ENCODE measurements at places on chromosomes 6 and 20.

GRCh38 chr6:153104220-153104619 is 26.9 kb downstream of the RGS17 start:
- no peak for DNase-seq

DNA sequence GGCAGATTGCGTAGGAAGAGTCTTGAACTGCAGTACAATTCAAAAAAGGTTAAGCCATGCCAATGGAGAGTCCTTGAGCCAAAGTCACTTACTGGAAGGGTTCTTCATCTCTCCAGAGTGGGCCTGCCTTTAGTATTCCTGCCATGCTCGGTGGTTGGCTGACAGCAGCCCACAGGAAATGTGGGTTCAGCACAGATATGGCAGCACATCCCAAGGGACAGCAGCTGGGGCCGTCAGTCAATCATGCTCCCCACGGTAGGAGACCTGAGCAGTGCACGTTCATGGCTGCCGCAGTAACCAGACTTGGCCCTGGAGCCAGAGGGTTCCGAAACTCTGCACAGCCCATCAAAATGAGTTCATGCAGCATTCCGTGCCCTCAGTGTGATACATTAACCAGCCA is 63.6 kb upstream of the SIRPA start:
- no peak for DNase-seq

DNA sequence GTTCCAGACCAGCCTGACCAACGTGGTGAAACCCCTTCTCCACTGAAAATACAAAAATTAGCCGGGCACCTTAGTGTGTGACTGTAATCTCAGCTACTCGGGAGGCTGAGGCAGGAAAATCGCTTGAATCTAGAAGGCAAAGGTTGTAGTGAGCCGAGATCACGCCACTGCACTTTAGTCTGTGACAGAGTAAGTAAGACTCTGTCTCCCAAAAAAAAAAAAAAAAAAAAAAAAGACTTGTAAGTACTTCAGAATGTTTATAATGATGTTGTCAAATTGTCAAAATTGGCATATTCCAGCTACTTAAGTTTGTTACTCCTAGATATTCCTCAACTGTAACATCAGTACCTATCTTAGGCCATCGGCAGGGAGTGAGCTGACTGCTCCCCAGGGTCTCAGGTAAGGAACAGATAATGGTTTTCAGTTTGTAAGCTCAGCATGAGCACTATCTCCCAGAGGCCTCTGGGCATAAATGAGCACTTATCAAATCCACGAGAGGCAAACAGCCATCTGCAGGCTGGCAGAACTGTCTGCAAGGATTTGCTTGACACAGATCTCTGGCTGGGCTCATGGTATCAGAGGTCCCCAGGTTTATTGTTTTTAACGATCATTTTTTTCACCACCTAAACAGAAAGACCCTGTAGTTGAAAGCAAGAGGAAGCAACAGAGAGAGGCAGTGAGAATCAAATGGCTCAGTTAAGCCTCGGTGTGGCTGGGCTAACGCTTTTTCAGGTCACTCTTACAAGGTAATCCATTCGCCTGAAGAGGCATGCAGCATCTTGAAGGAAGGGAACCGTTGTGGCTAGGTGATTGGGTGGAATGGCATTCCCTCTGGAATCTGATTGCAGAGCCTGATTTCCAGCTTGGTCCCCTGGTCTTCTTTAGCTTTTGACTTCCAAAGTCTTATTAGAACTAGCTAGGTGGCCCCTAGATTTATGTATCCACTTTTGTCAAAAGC is 115.9 kb downstream of the LY86 start:
- no peak for DNase-seq

DNA sequence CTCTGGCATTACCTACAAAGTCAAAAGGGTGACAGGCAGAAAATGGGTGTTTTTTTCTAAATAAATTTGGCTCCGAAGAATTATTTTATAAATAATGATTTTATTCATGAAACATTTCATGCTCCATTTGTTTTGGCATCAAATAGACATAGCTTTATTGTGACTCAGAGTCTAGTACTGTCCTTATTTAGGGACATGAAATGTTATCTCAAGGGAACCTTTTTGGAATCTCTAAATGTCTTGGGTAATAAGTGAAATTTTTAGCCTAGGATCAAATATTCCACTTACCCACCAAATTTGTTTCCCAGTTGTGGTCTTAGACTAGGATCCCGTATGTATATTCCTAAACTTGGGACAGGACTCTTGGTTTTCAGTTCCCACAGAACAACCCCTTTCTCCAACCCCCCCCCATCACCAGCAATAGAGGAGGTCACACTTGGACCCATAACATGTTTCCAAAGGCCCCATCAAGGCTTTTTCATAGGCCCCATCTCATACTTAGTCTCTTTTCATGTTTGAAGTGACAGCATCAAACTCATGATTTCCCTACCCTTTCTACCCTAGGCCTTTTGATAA is 81.8 kb downstream of the JAG1 start:
- DNase-seq, result no peak

- no peak for DNase-seq
Observed at GRCh38 chr6:139941826-139942225, 567.4 kb upstream of the CITED2 start.

DNA sequence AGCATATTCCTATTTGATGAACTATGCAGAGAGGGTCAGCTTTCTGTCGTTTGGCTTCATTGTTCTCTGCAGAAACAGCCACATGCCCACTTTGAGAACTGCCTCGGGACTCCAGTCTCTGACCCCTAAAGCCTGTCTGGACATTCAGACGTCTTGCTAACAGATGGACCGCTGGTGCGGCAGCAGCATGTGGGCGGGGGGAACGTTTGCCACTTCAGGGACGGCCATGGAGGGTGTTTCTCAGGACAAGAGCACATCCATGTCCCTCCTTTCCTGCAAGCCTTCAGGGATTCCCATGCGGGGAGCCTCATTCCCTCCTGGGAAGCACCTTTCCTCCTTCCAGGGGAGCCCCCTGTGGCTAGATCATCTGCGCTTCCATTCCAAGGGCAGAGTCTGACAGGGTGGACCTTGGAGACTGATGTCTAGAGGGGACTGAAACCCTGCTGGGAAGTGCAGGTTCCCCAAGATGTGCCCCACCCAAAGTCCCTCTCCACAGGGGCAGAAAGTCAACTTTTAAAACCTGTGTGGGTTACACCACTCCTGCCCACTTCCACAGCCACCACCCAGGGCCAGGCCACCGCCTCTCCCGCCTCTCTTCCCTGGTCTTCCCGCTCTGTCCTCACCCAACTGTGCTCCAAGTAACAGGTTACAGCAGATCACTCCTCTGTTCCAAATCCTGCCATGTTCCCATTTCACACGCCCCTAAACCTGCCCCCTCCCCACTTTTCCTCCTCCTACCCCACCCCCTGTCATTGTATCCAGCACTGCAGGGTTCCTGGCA is 94.8 kb upstream of the PMEPA1 start:
- DNase-seq, result no peak

Data from GM18507 (cell line).